Right ventricle myocardium superior (tissue), 1 donor: ENCODE measurements at places on chromosomes 5 and 9. TPM values are rescaled to one million over a fixed set of nuclear protein-coding genes. Genes with fewer than 3 reads are reported as not detected.

DNA sequence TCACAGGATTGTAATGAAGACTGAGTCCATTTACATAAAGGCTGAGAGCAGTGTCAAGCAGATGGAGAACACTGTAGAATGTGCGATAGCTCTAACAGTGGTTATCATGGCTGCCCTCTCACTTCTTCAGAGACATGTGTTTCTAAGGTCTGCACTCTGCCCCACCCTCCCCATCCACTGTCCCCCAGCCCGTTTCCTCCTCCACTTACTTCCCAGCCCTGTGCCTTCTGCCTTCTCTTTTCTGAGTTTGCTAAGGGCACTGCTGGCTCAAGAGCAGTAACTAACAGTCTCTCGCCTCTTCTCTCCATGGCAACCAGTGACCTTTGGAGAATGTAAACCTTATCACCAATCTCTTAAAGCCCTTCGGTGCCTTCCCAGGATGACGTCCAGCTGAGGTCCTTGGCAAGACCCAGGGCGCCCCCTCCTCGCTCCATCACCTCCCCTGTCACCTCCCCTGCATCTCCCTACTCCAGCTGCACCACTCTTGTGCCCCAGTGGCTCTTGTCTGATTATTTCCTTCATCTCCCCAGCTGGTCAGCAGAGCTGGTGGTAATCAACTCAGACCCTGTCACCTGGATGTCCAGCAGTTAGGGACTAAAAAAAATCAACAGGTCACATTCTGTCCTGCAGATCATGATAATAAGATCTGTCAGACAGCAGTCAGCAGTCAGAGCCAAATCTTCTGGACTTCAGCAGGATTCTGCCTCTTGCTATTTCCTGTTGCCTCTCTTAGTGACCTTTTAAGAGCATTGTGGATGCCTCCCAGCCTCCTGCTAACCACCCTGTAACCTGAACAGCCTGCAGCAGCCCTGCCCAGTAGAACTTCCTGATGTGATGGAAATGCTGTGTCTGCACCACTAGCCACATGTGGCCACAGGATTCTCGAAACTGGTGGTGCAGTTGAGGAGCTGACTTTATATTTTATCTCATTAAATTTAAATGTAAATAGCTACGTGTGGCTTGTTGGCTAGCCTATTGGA, 9.0 kb downstream of the FXN start:
- DNase-seq: no peak

DNA sequence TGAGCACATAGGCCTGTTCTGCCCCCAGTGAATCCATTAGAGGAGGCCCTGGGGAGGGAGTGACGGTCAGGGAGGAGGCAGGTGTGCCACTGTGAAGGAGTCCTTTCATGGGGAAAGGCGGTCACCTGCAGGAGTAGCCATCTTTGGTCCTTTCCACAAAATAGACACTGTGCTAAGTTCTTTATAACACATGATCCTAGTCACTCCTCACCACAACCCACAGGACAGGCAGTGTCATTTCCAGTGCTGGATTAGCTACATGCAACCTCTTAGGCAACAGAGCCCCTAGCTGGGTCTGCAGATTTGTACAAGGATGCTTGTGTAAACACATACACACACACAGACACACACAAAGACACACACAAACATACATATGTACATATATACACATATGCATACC, 18.3 kb downstream of the DOCK2 start:
- no peak for DNase-seq

DNA sequence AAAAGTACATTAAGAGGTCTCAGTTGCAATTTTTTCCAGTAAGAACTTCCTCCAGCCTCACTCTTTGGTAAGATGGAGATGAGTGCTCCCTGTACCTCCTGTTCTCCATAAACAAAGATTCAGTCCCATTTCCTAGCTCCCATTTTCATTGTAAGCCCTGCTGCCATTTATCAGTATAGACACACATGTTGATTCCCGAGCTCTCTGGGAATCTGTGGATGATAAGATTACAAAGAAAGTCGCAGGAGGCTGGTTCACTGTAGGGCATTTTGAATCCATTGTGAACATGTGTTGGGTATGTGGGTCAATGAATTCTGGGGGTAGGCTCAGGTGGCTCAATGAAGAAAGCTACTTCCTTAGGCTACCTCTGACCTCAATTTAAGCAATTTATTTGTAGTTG, 36.7 kb downstream of the RGMB start:
- DNase-seq: no peak

DNA sequence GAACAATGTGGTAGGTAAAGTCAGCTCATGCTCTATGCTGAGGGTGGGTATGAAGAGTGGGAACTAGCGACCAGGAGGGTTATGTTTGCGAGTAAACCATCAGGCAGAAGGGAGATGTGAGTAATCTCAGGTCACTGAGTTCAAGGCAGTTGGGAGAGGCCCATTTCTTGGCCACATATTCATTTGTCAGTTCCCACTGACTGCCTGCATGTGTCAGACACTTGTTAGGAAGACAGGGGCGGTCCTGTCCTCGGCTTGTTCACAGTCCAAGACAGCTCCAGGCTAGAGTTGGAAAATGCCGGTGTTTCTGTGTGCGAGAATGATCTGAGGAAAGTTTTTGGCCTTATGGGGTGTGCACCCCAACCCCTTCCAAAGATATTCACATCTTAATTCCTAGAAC, 48.6 kb upstream of the GDNF start:
- no peak for DNase-seq

DNA sequence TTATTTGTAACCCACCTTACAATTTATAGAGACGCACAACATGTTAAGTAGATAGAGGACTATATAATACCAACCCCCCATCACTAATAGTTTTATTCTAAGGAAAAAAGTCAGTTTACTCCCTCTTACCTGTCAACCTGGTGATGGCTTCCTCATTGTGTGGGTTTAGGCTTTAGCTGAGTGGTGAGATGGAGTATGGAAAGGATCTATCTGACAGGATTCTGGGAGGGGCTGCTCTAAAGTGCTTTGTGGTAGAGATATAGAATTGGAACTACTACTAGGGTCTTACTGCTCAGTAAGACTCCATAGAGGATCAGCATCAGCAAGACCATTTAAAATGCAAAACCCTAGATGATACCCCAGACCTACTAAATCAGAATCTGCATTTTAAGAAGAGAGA, 82.1 kb upstream of the IFNE start:
- DNase-seq: no peak

GRCh38 chr9:113454914-113455761, 8.4 kb upstream of the RGS3 start:
- peak; percentile 66 for DNase-seq

- DNase-seq: peak; percentile 63
Observed at GRCh38 chr5:167945542-167946384, 345.7 kb upstream of the WWC1 start.

- DNase-seq: no peak
Observed at GRCh38 chr9:107172979-107173347, 110.1 kb upstream of the RAD23B start.

DNA sequence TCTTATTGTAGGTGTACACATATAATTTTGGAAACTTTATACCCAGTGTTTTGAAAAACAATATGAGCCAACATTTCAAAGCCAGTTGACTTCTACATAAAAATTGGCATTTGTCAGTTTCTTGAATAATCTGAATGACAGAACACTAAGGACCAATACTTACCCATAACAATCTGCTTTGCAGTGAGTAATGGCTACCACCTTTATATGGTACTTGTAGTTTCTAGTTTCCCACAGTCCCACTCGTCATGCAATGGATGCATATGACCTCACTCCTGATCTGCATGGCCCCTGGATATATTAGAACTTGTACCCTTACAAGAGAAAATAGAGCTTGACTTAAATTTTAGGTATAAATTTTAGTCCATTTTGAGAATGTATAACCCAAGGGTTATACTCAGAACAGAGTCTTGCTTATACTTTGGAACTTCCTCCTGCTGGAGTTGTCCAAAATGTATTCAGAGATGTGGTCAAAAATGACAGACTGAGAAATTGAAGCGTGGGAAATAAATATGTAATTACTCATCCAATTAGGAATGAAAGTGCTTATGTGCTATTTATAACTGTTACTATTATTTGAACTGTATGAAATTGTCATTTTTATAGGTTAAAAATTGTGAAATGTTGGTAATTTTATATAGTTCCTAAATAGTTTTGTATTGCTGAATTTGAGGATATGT, 19.5 kb downstream of the XRCC4 start:
- DNase-seq: no peak

GRCh38 chr9:99083051-99083450, 21.9 kb upstream of the TGFBR1 start:
- DNase-seq: no peak

DNA sequence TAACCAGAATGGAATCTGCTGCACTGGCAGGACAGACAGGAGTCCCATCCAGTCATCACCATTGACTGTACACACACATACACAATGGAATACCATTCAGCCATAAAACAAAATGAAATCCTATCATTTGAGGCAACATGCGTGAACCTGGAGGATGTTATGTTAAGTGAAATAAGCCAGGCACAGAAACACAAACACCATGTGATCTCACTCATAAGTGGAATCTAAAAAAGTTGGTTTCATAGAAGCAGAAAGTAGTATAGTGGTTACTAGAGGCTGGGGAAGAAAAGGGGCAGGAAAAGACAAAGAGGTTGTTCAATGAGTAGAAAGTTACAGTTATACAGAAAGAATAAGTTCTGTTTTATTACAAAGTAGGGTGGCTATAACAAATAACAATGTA, 884.0 kb upstream of the ACO1 start:
- DNase-seq: no peak

- DNase-seq: no peak
Observed at GRCh38 chr9:85941622-85941940, 635 bp downstream of the NAA35 start.

- no peak for DNase-seq
Observed at GRCh38 chr9:128947277-128947526, 201 bp downstream of the DOLK start.

DNA sequence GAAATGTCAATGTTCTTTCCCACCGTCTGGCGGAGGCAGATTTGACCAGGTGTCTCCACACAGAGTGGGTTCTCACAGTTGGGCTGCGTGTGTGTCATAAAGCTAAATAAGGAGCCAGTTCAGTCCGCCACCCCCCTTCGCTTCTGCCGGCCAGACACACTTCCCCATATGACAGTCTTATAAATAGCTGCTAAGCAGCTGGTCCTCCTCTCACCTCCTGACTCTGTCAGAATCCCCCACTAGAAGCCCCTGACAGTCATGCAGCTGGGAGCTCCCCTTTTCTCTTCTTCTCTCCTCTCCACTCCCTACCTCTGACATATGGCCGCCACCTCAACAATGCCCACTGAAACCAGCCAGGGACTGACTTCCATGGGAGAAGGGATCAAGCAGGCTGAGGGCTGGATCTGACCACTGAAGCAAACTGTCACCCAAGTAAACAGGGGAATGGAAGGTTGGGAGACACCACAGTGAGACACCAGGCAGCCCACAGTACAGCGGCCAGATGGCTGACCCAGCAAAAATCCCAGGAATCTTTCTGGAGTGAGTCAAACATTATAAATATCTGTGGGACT, 141.9 kb upstream of the EFNA5 start:
- DNase-seq: peak; percentile 46

GRCh38 chr5:18281947-18282581, 647.8 kb downstream of the TAF11L14 start:
- DNase-seq: no peak

- DNase-seq: peak; percentile 78
Observed at GRCh38 chr5:179345433-179346321, at the start of gene ADAMTS2. TSS of gene ADAMTS2 (minus strand) at chr5:179345461. CDS start at chr5:179345328, 133 bp downstream.

Gene MARCHF11
- 7.1 TPM for total RNA-seq

Gene OR1J2
- total RNA-seq: not detected

Gene QSOX2
- 7.7 TPM for total RNA-seq

Gene STPG3
- total RNA-seq: 1.3 TPM

Gene HAVCR1
- not detected for total RNA-seq

Gene KCNV2
- total RNA-seq: not detected

Gene OBP2B
- total RNA-seq: not detected

Gene RASEF
- 0.05 TPM for total RNA-seq

Gene CCL19
- 0.70 TPM for total RNA-seq

Gene PCDHA9
- total RNA-seq: not detected

Gene SYK
- total RNA-seq: 6.5 TPM

Gene ZNF879
- 4.0 TPM for total RNA-seq

Gene TYRP1
- 50.2 TPM for total RNA-seq

Gene MAMDC4
- total RNA-seq: 13.2 TPM

Gene TUSC1
- 12.0 TPM for total RNA-seq

Gene CDKN2B-AS1
- total RNA-seq: not detected
